ENCODE measurements at places on chromosomes 16 and 17.
A peak's percentile ranks its signal among the peaks of the same experiment; 100 is the strongest.

GRCh38 chr16:22843856-22844255 lies 29.9 kb downstream of the HS3ST2 start:
- no peak for DNase-seq

GRCh38 chr16:10067406-10067805 lies 114.8 kb downstream of the GRIN2A start:
- DNase-seq: no peak

- no peak for DNase-seq
Observed at GRCh38 chr16:52364500-52364899, 182.4 kb downstream of the TOX3 start.

- no peak for DNase-seq
Observed at GRCh38 chr17:80064696-80065095, 28.3 kb downstream of the CCDC40 start.

- no peak for DNase-seq
Observed at GRCh38 chr17:78241277-78242023, 10.0 kb downstream of the TMEM235 start.

- no peak for DNase-seq
Observed at GRCh38 chr16:19929062-19929511, 44.4 kb upstream of the GPRC5B start.

GRCh38 chr17:68255151-68255550 lies 7.3 kb downstream of the AMZ2 start:
- DNase-seq: no peak

GRCh38 chr17:60158751-60159478 lies 9.1 kb downstream of the CA4 start:
- no peak for DNase-seq

DNA sequence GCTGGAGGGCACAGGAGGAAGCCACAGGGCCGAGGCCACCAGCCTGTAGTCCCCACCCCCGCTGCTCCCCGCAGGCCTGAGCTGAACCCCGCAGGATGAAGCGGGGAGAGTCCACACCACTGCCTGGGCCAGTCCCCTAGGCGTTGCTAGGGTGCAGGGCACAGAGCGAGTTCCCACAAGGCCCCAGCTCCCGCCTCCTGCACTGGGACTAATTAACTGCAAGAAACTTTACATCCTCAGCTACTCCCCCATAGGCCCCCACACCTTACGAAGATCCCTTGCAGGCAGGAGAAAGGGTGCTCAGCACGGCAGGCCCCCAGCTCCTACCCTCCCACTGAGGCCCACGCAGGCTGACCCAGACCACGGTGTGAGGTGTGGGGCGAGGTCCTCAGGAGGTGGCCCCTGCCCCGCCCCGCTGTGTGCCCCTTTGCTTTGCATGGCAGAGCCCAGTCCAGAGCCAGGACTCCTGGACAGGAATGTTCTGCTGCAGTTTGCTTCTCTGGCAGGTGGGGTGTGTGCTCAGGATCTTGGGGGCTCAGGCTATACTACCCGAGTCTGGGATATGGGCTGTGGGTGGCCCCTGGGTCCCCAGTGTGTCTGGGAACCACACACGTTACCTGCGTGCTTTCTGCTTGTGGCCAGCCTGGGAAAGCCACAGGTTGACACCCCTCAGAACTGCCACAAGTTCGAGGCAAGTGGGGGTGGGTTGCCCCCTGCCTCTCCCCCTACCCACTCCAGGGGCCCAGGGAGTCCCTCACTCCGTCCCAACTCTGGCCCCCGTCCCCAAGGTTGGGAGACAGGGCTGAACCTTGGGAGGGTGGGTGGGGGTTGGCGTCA lies 1.2 kb downstream of the GNG13 start:
- no peak for DNase-seq

DNA sequence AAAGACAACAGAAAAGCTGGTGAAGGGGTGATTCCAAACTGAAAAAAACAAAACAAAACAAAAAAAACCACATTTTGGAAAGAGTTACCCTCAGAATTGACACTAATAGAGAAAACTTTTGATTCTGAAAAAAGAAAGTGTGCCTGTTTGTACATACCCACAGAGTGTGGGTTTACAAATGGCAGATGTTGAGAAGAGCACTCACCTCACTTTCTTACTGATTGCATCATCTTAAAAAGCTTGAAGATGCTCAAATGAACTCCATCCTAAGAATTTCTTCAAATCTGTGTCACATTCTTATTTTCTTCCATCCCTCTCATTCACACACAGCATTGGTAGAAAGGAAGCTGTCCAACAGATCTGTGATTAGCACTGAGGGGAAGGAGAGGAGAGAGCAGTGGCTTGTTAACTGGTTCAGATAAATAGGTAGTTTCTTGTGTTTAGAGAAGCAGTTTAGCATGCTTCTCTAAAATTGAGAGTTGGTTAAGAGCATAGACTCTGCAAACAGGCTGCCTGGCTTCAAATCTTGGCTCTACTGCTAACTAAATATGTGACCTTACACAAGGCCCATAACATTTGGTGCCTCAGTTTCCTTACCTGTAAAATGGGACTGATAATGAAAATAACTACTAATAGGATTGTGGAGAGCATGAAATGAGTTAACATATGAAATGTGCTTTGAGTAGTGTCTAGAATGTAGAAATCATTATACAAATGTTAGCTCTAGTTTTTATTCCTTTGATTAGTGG lies 6.9 kb downstream of the GNAO1 start:
- no peak for DNase-seq

GRCh38 chr17:63196772-63197335 lies 230.8 kb downstream of the TANC2 start:
- DNase-seq: peak; percentile 24
